ENCODE measurements at places on chromosomes 5 and 9.

DNA sequence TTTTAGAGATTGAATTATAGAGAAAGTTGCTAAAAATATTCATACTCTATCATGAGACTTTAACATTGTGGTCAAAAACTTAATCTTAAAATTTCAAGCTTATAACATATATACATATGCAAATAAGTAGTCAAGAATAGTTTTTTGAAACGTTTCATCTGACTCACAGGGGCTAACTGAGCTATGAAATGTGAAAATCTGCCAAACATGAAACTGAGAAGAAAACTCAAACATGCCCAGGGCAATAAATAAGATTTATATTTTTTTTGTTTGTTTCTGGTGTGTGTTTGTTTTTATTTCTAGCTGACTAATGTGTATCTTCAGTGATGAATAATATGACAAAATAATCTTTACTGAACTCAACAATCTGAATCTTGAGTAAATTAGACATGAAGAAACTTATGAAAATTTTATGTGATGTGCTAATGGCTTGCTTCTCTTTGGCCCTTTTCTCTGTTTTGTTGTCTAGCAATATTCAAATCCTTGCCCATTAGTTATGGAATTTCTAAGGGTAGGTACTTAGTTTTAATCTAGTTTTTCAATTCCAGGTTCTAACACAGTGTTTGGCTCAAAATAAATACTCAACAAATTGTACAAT lies 99.9 kb downstream of the FAM174A start:
- DNase-seq, result no peak

DNA sequence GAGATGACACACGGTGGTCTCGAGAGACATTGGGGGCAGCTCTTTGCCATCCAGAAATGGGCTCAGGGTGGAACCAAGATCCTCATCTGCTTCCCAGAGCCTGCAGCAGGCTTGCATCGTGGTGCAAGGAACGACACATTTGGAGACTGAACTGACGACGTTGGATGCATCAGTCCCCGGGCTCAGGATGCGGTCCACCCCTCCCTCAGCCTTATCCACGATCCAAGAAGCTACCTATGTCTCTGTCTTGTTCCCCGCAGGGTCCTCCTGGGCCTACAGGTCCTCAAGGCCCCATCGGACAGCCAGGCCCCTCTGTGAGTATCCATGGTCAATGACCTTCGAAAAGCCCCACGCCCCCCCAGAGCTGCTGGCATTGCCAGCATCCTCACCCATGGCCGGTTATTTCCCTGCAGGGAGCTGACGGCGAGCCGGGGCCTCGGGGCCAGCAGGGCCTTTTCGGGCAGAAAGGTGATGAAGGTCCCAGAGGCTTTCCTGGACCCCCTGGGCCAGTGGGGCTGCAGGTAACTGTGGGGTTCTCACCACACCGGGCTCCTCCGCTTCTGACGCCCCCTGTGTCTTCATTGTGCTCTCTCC lies 69.4 kb upstream of the FCN2 start:
- no peak for DNase-seq

DNA sequence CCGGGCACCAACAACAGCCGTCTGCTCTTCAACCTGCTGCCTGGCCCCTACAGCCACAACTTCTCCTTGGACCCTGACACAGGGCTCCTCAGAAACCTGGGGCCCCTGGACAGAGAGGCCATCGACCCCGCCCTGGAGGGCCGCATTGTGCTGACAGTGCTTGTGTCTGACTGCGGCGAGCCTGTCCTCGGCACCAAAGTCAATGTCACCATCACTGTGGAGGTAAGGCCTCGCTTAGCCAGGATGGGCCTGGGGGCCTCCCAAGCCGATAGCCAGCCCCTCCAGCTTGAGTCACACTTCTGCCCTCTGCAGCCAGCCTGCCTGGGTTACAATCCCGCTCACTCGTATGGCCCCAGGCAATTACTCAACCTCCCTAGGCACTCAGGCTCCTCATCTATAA lies 28.6 kb downstream of the GPRIN1 start:
- DNase-seq, result no peak

DNA sequence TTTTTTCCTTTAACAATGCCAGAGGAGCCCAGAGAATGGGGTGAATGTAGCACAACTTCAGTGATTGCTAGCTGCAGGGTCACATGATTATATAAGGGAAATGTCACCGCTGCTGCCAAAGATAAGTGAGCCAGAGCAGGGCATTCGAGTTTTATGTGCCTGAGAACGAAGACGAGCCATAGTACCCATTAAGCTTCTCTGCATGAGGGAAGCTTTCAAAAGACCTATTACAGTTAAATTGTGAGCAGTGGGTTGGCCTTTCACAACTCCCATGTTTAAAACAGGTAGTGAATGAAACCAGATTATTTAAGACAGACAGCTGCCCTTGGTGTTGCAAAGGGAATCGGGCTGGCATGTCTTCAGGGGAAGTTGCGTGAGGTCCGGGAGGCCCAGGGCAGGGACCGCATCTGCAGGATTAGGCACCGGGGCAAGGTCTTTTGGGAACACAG lies 82.4 kb upstream of the TNFAIP8 start:
- no peak for DNase-seq

DNA sequence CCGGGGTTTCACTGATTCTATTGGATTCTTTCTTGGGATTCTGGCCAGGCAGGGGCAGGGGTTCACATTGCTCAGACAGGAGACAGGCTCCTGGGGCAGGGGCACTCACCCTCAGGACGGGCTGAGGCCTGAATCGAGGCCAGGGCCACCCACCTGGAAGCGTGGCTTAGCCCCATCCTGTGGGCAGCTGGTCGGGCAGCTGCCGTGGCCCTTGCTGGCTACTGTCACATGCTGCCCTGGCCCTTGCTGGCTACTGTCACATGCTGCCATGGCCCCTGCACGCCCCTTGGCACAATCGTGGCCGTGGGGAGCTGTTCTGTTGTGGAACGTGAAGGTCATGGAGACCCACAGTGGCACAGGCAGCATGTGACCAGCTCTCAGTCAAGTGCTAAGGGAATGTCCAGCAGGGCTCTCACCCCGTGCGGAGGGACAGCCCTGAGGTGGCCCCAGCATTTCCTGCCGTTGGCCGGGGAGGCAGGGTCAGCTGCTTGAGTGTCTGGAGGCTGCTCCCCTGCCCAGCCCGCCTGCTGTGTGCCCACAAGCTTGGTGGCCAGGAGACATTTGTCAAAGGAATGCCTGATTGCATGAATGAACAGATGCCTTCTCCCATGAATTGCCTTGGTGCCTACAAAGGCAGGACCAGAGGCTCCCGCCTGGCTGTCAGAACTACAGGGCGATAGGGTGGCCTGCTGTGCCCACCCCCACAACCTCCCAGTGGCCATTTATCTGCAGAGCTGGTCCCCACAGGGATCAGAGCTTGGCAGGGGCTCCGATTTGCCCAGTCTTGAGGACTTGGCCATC lies 16.9 kb upstream of the TMEM250 start:
- no peak for DNase-seq

GRCh38 chr5:3105172-3105571 lies 353.7 kb upstream of the IRX2 start:
- DNase-seq, result no peak

- no peak for DNase-seq
These were observed 76.6 kb upstream of the PAM start for GRCh38 chr5:102678267-102679058.

- DNase-seq, result no peak
These were observed 253.3 kb upstream of the SMARCA2 start for GRCh38 chr9:1761807-1762206.

GRCh38 chr9:114493521-114494184 lies 11.6 kb downstream of the WHRN start:
- no peak for DNase-seq

- DNase-seq, result no peak
These were observed at the start of gene DND1 for GRCh38 chr5:140673187-140673976. TSS of gene DND1 (minus strand) at chr5:140673576. CDS start at chr5:140673542, 34 bp downstream.

DNA sequence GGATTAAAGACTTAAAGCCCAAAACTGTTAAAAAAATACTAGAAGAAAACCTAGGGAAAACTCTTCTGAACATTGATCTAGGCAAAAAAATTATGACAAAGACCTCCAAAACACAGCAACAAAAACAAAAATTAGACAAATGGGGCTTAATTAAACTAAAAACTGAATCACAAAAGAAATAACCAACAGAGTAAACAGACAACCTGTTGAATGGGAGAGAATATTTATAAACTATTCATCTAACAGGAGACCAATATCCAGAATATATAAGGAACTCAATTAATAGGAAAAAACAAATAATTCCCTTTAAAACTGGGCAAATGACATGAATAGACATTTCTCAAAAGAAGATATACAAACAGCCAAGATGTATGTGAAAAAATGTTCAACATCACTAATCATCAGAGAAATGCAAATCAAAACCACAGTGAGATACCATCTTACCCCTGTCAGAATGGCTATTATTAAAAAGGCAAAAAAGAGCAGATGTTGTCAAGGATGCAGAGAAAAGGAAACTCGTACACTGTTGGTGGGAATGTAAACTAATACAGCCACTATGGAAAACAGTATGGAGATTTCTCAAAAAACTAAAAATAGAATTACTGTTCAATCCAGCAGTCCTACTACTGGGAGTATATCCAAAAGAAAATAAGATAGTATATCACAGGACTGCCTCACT lies 50.2 kb upstream of the TLX3 start:
- DNase-seq, result no peak

GRCh38 chr9:70607926-70608325 lies 193.5 kb upstream of the KLF9 start:
- no peak for DNase-seq

GRCh38 chr5:147803926-147804325 lies 21.4 kb upstream of the JAKMIP2 start:
- DNase-seq, result no peak

- no peak for DNase-seq
These were observed 1.1 kb downstream of the NFIB start for GRCh38 chr9:14312719-14313377.

- no peak for DNase-seq
These were observed 179.7 kb upstream of the ANKRD55 start for GRCh38 chr5:56412601-56413379.

GRCh38 chr5:152625696-152626095 lies 220.6 kb upstream of the NMUR2 start:
- DNase-seq, result no peak

- DNase-seq, result no peak
These were observed 67.0 kb downstream of the NFIB start for GRCh38 chr9:14246951-14247350.

DNA sequence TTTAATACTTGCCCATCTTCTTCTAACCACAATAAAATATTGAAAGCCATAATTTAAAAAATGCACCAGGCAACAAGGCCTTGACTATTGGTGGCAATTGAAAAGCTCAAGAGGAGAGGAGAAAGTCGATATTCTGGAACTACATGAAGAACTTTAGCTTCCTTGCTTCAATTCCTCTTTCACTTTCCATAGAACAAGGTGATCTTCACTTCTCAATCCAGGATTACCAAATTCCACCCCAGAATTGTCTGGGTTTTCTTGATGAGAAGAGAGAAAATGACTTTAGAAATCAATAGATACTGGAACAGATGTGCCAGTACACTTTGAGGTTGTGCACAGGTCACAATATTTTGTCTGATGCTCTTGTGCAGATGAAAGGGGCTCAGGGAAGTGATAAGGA lies 52.2 kb downstream of the PTCD2 start:
- no peak for DNase-seq

GRCh38 chr5:115064380-115064779 lies 105.3 kb downstream of the TRIM36 start:
- no peak for DNase-seq

- no peak for DNase-seq
These were observed 192.5 kb downstream of the NPR3 start for GRCh38 chr5:32903613-32904012.

GRCh38 chr5:71946343-71947030 lies 160.8 kb upstream of the MAP1B start:
- DNase-seq, result no peak

DNA sequence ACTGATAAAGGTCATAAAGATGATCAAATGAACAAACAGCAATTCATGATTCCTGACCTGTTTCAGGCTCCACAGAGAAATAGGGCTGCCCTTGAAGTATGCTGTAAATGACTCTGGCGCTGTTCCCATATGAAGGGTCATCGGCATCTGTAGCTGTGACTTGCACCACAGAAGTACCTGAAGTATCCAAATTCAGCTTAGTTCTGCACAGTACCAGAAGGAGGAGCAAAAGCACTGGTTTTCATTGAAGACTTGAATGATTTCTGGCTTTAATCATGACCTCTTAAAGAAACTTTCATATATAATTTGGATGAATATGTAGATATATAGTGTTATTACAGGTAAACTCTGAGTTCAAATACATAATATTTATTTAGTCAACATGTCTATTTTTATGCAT lies 109.1 kb downstream of the CDH10 start:
- DNase-seq, result no peak

DNA sequence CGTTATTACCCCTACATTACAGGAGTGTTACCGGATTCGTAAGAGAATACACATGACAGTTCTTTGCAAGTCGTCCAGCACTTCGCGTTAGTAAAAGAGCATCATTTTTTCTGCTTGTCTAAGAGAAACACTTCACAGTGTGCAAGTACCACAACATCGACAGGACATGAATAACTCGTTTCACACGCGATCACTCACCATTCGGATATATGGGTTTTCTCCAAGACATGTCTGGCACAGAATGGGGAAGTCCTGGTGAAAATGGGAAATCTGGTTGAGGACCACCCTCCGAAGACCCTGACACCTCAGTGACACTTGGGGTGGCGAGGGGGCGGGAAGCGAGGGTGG lies 642 bp downstream of the RBM22 start:
- no peak for DNase-seq

DNA sequence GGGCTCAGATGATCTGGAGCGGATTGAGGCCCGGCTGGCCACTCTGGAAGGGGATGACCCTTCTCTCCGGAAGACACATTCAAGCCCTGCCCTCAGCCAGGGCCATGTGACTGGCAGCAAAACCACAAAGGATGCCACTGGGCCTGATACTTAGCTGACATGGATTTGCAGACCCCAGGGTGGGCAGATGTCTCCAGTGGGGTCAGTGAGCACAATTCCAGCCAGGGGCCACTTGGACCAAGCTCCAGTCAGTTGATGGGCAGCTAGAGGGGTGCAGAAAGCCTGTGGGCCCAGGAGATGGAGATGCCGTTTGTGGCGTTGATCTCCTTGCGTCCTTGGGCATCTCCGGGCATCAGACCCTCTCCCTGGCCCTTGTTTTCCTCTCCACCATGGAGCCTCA lies 46.7 kb downstream of the PSD2 start:
- DNase-seq, result no peak

DNA sequence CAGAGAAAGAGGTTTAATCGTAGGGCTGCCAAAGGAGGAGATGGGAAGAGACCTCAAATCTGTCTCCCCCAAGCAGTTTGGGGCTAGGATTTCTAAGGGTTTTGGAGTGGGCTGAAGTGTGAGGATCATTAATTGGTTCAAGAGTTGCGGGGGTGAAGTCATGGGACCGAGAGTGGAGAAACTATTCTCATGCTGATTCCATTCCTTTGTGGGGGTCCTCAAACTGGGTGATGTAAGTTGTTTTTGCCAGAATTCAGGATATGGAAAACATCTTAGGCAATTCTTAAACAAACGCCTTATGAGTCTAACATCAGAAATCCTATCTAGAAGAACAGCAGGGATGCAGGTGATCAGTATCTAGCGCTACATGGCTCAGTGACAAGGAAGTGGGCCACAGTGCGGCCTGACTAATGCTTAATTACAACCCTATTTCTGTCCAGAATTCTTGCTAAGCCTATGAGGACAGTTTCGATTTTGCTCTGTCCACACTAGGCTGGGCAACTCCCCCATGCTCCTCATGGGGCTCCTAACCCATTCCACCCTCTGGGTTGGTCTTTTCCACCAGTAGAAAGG lies 27.7 kb upstream of the TRIO start:
- no peak for DNase-seq
